ENCODE measurements at places on chromosomes 7 and 10. TPM values are rescaled to one million over a fixed set of nuclear protein-coding genes. Genes with fewer than 3 reads are reported as not detected.

DNA sequence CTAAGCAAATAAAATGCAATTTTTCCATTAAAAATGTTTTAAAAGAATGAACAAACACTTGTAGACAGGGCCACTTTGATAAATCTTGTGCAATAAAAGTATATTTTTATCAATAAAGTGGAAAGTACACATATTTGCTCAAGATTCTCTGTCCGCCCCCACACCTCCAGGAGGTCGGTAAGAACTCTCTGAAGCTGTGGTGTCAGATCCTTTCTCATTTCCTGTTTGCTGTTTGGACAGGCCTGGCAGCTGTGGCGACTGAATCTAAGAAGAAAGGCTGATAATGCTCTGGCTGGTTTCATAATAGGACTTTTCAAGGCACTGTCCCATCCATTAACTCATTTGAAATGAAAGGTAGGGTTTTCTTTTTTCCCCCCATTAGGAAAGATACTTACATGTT is 15.3 kb upstream of the ASB4 start:
- no peak for DNase-seq

DNA sequence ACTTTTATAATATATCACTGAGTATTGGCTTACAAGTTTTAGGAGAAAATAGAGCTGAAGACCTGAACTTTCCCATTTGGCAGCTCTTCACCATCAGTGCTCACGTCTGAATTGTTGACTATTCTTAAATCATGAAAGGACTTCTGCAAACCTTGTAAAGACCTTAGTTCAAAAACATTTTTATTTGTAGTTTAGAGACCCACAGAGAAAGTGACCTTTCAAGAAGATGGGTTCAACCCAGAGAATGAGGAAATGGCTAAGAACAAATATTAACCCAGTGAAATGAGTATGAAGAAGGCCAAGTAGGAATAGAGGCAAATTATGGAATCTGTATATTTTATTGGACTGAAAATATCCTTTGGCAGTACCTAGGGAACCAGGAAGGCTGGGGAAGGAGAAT is 1151.1 kb downstream of the GATA3 start:
- DNase-seq = no peak

DNA sequence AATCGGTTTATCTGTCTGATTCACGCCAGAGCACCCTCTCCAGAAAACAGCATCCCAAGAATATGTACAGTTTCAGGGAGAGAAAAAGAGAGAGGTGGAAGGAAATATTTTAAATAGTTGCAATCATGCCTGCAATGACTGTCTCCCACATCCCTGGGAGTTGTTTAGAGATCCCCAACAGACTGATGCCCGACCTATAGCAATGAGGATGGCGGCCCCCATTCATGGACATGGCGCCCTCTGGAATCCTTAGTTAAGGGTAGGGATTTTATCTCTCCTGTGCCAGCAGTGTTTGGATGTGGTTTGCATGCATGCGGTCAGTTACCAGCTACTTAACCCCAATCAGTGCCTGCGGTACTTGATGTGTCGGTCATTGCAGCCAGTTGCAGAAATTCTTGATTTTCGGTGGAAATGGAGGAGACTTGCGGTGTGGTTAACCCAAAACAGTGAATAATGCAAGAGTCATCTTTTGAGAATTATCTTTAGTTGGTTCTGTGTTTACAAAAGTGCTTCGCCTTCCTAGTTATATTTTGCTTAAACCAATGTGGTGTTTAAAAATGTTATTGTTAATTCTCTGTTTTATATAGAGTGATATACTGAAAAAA is 186.0 kb upstream of the TCF7L2 start:
- DNase-seq = no peak

The CH25H gene
- 1.0 TPM for total RNA-seq

DNA sequence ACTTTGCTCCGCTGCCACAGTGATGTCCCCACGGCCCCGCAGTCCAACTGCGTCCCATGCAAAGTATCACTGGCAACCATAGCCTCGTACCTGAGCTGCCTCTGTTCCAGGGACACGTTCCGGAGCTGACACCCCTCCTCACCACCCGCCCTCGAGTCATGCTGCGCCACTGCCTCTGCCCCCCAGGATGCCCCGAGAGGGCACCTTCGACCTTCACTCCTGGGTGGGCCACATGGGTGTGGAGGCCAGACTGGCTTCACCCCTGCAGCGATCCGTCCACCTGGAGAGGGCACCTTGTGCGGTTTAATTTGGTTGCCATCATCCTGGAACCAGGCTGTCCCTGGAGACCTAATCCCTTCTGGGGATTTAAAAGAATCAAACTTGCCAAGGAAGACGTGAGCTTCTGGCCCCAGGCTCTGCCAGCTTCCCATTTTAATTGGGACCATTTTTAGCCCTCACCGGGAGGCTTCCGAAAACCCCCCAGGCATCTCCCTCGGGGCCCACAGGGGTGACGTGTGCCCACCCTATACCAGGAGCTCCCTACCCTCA is 19.2 kb upstream of the TNRC18 start:
- DNase-seq = no peak

- DNase-seq = no peak
These were observed 125.3 kb downstream of the CHCHD3 start for GRCh38 chr7:132956556-132956955.

The TYSND1 gene
- total RNA-seq = 38.7 TPM

- DNase-seq = no peak
These were observed 6.5 kb downstream of the COBL start for GRCh38 chr7:51310131-51310583.

- DNase-seq = no peak
These were observed 156.1 kb downstream of the ADK start for GRCh38 chr10:74307061-74307651.

The IL6 gene
- total RNA-seq = 0.68 TPM

The OR2A42 gene
- 0.13 TPM for total RNA-seq

- DNase-seq = no peak
These were observed 10.3 kb downstream of the WNT16 start for GRCh38 chr7:121339082-121339481.

DNA sequence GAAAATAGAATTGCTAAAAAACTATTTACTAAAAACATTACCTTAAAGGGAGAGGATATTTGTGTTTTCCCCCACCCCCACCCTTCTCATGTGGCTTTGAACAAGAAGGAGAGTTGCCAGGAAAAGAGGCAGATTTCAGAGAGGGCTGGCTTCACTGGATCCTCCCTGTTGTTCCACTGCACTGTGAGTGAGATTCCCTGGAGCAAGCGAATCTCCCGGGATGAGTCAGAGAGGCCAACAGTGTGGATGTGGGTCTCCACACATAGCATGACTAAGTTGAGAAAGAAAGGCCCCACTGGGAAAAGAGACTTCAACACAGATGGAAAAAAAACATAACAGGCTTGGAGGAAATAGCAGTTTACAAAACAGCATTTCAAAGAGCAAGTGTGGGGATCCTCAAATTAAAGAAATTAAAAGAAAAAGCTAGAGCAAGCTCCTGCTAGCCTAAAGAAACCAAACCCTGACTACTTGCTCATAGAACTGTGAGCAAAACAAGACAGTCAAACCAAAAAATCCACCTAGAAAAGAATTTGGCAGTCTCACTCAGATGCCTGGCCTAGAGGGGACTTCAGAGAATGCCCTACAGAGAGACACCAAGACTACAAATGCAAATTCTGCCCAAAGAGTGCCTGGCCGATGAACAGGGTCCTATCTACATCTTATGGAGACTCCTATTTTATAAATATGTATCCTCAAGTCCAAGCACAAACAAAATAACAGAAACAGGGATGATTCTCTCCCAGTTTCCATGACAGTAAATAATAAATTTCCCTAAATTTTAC is 3.4 kb downstream of the CAV1 start:
- DNase-seq = no peak

DNA sequence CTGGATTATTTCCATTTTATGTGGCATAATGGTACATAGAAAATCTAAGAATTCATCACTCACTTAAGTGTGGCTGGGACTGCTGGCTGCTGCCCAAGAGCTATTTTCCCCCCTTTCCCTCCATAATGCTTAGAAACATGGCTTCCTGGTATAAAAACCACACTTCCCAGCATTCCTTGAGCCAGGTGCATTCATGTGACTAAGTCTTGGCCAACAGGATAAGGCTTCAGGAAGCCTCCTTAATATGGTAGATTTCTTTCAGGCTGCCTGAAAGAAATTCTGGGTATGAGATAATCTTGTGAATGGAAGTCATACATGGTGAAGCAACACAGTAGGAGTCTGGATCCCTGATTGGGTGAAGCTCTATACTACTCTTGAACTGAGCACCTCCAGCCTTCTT is 178.0 kb downstream of the JAZF1 start:
- no peak for DNase-seq

The TAS2R4 gene
- 2.1 TPM for total RNA-seq

- DNase-seq = no peak
These were observed 584.6 kb upstream of the MKI67 start for GRCh38 chr10:128710798-128711183.

The ACBD7 gene
- 0.28 TPM for total RNA-seq

DNA sequence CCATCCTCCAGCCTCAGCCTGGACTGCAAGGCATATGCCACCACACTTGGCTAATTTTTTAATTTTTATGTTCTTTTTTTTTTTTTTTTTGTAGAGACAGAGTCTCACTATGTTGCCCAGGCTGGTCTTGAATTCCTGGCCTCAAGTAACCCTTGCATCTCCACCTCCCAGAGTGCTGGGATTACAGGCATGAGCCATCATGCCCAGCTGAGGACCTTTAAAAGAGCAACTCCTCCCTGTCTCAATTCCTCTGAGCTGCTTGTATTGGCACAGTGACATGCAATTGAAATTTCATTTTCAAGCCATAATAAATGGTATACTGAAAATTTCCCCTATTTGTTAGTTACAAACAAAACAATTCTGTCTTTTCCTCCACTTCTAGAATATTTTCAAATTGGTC is 19.5 kb downstream of the DNAJB9 start:
- no peak for DNase-seq

GRCh38 chr10:119174109-119174508 is 4.5 kb downstream of the PRDX3 start:
- no peak for DNase-seq

DNA sequence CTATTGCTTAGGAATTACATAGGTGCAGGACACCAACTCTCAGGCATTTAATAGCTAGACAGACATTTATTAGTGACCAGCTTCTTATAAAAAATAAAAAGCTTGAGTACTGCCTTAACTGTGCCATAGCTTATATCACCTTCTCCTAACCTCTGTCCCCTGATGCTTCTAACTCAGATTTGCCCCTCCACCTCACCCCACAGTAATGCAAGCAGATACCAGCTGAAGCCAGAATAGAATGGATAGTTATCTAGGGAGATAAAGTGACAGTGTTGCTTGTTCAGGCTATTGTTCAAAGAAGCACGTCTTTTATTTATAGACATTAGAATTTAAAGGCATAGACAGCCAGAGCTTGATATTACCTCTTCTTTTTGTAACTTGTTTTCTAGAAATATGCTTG is 99.6 kb upstream of the GLCCI1 start:
- DNase-seq = no peak

- DNase-seq = no peak
These were observed 44.5 kb downstream of the ZWINT start for GRCh38 chr10:56316603-56317002.

The PTF1A gene
- not detected for total RNA-seq

The GPR141 gene
- 0.50 TPM for total RNA-seq

The SNX10 gene
- total RNA-seq = 8.5 TPM

The NAMPT gene
- 28.2 TPM for total RNA-seq

The FEZF1 gene
- not detected for total RNA-seq

DNA sequence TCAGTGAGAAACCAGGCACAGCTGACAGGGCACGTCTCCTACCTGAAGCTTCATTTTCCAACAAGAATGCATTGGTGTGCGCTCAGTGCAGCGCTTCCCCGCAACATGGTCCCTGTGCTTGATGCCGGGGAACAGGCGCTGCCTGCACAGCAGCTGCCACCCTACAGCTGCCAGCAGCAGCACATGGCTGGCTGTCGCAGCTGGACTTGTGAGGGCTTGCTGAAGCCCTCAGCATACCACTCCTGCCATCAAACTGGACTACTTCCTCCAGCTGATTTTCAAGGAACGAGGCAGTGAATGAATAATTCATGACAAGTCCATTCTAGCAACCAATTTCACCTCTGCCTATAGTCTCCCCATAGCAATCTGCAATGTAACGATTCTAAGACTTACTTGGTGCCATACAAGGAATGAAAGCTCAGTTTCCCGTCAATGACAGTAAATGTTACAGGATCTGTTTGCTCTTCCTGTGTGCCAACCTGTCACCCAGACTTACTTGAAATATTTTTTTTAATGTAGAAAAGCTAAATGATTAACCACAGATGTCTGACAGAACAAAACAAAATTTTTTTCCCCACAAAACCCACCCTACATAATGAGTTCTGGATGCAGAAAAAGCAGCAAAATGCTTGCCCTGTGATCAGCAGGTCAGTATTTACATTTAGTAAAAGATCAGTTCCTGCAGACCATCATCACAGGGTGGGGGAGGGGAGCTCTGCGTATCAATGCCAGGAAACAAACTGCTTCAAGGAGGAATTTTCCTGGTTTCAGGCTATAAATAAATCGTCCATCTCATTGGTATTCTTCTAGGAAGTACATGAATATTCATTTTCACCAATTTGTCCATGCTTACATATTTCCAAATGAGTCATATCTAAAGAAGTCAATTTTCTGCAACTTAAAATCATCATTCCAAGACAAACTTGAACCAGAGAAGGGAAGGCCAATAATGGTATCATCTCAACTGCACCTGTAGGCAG is 140.6 kb downstream of the ALOX5 start:
- no peak for DNase-seq
